ENCODE measurements at places on chromosomes 3 and 15. TPM values are rescaled to one million over a fixed set of nuclear protein-coding genes. Genes with fewer than 3 reads are reported as not detected.

DNA sequence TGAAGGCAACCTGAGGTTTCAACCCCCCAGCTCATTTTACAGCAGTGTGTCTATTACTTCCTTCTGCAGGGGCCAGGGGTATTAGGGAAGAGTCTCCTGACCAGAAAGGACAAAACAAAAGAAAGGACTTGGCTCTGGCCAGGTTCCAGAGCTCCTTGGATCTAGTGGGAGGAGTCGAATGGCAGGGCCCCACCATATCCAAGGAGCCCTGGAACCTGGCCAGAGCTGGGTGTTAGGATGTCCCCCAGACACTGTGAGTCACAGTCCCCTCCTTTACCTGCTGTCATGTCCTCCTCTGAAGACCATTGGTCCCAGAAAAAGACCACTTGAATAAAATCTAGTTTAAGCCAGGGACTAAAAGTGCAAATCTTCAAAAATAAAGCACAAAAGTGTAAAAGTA lies 113.2 kb downstream of the EEFSEC start:
- DNase-seq, result peak; percentile 23

- no peak for DNase-seq
Measured at GRCh38 chr3:52710512-52710911, 4.6 kb downstream of the SPCS1 start.

GRCh38 chr3:132283440-132283839 lies 33.8 kb upstream of the ACP3 start:
- DNase-seq, result no peak

- DNase-seq, result no peak
Measured at GRCh38 chr3:107934808-107935207, 156.0 kb downstream of the CD47 start.

GRCh38 chr15:31571676-31572075 lies 245.0 kb downstream of the KLF13 start:
- peak; percentile 41 for DNase-seq

DNA sequence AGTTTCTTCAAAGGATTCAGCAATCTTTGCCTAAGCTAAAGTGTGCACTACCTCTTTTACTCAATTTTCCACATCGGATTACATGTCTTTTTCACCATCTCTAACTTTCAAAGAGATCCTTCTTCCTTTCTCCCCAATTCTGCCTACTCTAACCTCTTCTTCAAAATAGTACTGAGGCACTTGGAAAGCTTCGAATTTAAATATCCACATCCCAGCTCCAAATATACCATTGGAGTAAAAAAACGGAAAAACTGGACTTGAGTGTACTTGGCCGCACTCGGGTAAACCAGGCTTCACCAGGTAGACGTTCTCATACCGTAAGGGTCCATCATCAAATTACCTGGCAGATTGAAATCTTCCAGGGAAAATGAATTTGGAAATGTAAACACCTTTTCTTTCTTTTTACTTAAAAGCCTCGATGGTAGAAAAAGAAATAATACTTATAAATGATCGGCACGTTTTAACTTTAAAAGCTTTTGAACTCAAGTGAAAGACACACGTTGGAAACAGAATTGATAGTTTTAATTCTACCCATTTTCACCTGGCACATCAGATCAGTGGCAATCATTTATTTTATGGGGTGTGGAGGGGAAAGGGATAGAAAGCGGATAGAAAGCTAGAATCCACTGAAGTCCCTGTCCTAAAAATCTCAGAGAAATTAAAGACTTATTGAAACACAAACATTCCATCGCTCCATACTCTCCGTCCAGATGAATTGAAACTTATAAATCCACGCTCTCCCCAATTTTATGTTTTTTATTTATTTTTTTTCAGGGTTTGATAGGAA lies 8.2 kb upstream of the MEIS2 start:
- DNase-seq, result no peak

- no peak for DNase-seq
Measured at GRCh38 chr3:81270603-81271379, 490.7 kb downstream of the GBE1 start.

DNA sequence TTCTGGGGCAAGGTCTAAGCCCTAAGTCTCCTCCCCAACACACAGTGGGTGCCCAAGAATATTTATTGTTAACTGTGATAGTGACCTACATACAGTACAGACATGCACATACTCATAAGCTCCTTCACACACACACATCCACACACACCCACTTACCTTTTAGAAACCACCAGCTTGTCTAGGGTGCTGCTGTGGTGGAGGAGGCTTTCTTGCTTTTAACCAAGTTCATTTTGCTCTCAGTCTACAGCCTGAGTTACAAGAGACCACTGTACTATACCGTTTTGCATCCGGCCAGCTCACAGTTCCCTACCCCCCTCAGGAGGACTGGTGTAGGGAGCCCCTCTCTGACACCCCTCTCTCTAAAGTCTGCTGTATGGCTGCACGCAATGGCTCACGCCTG lies 16.7 kb downstream of the DAPK2 start:
- no peak for DNase-seq

DNA sequence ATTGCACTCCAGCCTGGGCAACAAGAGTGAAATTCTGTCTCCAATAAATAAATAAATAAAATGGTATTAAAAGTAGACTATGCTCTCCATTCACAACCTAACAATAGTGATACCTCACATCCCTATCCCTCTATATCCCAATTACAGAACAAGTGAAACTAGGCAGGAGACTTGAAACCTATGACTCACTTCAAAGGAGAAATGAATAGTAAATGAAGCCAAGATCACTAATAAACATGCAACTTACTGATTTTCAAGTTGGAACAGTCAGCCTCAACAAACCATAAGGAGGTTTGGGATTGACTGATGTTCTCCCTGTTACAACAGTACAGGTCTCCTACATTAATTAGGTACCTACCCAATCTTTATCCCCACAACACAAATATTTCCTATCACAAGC lies 103.4 kb downstream of the GSK3B start:
- DNase-seq, result peak; percentile 56

- no peak for DNase-seq
Measured at GRCh38 chr3:129732200-129732876, 125.9 kb upstream of the PLXND1 start.

- DNase-seq, result peak; percentile 80
Measured at GRCh38 chr3:122890077-122890719, 95.3 kb downstream of the SLC49A4 start.

DNA sequence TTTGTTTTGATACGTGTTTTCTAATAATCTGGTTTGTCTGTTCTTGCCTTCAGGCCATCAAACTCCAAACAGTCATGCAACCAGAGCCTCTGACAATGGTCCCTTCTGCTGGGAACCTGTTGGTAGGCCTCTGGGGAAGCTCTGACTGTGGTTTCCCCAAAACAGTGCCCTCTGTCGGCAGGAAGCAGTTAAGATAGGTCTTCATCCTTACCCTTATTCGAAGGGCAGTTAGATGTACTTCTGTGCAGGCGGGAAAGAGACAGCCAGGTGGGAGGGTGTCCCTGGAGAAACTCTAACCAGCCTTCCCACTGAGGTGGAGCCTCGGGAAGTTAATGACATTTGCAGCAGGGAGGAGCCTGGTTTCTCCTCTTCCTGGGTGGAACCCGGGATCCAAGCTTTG lies 81.6 kb upstream of the CHMP2B start:
- DNase-seq, result peak; percentile 18

DNA sequence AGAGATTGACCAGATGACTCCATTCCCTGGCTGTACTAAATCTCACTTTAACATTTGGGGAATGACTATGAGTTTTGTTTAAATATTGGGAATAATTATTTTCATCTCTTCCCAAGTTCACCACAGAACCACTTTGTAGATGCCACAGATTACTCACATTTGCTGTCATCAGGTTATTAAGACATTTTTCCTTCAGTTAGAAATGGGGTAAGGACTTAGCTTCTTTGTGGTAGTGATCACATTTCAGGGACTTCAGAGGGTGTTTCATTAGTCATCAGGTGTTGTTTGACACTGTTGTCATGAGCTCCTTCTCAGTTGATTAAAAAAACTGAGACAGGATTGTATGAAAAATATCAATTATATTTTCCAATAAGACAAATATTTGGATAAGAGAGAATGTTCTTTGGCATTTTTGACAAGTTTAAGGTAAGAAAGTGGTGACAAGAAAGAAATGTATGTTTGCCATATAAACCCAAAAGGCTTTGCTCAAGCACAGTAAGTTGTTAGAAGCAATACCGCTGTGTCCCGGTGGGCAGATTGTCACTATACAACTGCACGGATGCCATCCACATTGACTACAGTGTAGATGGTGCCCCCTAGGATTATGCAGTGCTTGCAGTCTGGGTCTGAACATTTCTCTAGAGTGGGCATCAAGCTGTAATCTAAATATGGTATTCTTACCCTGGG lies 22.3 kb downstream of the FBXL2 start:
- DNase-seq, result peak; percentile 32

- no peak for DNase-seq
Measured at GRCh38 chr3:29594261-29594660, 313.4 kb downstream of the RBMS3 start.

- peak; percentile 93 for DNase-seq
Measured at GRCh38 chr15:75666823-75667501, 19.2 kb downstream of the SNX33 start.

- peak; percentile 76 for DNase-seq
Measured at GRCh38 chr3:167941234-167941995, 154.3 kb downstream of the GOLIM4 start.

DNA sequence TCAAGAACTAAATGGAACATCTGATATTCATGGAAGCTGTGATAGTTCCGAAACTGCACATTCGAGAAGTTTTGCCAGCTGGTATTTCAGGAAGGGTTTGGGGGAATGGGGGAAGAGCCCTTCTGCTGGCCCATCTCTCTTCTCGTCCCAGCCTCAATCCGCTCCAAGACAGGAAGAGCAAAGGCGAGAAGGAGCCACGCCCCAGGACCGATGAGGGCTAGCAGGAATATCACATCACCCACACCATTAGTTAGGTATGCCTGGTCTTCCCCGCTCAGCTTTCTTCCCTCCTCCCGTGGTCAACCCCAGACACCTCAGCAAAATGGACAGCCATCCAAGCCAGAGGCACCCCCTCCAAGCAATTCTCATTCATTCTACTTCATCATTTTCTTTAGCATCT lies 14.9 kb upstream of the PCSK6 start:
- no peak for DNase-seq

DNA sequence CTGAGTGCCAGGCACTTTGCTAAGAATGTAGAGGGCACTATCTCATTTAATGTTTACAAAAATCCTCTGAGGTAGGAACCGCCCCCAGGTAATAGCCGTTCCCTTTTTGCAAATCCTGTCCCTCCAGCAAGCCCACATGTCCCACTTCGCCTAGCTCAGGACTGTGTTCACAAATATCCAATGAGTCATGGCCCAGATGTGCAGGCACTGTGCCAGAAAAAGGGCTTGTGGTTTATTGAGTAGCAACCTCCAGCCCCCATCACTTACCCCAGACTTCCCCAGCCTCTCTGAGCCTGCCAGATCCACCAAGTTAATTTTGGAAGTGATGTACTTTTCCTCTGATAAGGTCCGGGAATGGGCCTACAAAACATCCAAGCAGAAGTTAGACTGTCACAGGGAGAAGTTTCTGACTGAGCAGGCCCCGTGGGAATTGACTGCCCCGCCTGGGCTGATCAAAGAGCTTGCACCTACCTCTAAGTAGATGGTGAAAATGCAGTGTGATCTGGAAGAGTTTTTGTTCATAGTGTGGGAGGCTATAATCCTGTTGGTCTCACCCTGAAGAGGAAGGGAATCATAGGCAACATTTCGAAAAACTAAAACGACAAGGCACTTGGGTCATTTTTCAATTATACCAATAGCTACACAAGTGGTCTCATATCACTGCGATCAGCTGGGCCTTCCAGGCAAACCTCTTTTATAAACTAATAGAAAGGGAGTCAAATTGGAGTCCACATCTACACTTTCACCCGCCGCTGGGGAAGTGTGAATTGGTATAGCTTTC lies 15.7 kb downstream of the KIF9 start:
- peak; percentile 94 for DNase-seq

GRCh38 chr3:14640734-14641133 lies 10.8 kb upstream of the CCDC174 start:
- DNase-seq, result no peak

DNA sequence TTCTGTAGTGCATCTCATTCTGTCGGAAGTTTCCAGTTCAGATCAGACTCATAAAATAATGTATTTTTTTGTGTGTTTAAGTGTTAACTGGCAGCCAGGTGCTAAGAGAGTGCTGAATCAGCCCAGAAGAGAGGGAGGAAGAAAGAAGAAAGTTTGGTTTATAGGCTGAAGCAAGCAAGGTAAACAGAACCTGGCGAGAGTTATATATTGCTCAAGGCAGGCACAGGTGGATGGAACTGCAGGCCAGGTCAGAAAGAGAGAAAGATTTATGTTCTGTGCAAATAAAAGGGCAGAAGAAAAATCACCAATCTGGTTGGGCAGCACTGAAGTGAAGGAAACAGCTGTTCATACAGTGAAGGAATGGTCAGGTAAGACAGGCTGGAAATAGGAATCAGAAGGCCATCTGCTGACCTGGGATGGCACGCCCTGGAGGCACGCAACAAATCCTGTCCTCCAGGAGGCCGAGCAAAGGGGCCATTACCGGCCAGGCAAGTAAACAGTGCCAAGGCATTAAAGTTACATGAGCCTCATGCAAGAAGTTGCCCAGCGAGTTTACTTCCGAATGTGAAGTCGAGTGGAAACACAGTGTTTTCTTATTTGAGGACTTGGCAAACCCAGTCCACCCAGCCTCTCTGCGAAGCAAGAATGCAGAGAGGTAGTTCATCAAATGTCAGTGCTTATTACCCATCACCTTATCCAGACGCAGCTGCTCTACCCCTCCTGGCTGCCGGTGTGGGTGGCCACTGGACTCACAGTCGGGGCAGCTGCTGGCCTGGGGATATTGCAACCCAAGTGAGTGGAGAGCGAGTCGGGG lies 309.8 kb downstream of the VPS13C start:
- DNase-seq, result no peak

DNA sequence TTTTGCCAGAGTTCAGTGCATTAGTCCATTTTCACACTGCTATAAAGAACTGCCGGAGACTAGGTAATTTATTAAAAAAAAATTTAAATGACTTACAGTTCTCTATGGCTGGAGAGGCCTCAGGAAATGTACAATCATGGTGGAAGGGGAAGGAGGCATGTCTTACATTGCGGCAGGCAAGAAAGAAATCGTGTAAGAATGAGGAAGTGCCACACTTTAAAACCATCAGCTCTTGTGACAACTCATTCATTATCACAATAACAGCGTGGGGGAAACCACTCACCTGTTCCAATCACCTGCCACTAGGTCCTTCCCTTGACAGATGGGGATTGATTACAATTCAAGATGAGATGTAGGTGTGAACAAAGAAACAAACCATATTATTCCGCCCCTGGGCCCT lies 1361.4 kb downstream of the NSUN3 start:
- DNase-seq, result no peak

DNA sequence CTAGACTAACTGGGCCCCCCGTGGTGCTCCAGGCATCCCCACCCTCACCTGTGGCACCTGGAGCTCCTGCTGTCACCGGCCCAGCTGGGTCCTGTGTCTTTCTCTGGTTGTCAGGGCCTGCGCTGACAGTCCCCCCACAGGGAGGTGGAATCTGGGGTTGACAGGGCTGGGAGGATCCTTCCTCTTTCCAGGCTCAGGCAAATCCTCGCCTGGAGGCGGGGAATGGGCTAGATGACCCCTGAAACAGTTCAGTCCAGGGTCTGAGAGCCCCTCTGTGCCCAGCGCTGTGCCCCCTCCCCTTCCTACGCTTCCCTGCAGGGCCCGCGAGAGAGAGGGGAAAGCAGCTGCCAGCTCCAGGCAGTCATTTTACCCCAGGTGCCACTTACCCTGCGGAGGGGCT lies 50.1 kb upstream of the MCF2L2 start:
- DNase-seq, result no peak

The ZNF660 gene
- not detected for total RNA-seq

The SLC22A14 gene
- 0.64 TPM for total RNA-seq

The NPAP1 gene
- total RNA-seq, result not detected

The PIK3CB gene
- 21.1 TPM for total RNA-seq

The CRBN gene
- total RNA-seq, result 23.0 TPM

The KLHL6 gene
- total RNA-seq, result not detected

The PLSCR2 gene
- total RNA-seq, result not detected

The SLITRK3 gene
- not detected for total RNA-seq

Data from MCF 10A (cell line).